ENCODE measurements at places on chromosomes 6 and 20. TPM values are rescaled to one million over a fixed set of nuclear protein-coding genes. Genes with fewer than 3 reads are reported as not detected.

C6orf15 gene
- polyA plus RNA-seq: 0.08 TPM

KIF3B gene
- polyA plus RNA-seq: 25.4 TPM

PSMF1 gene
- polyA plus RNA-seq: 58.5 TPM

VSX1 gene
- not detected for polyA plus RNA-seq

RAET1E gene
- polyA plus RNA-seq: 24.9 TPM

CLPSL2 gene
- not detected for polyA plus RNA-seq

DNA sequence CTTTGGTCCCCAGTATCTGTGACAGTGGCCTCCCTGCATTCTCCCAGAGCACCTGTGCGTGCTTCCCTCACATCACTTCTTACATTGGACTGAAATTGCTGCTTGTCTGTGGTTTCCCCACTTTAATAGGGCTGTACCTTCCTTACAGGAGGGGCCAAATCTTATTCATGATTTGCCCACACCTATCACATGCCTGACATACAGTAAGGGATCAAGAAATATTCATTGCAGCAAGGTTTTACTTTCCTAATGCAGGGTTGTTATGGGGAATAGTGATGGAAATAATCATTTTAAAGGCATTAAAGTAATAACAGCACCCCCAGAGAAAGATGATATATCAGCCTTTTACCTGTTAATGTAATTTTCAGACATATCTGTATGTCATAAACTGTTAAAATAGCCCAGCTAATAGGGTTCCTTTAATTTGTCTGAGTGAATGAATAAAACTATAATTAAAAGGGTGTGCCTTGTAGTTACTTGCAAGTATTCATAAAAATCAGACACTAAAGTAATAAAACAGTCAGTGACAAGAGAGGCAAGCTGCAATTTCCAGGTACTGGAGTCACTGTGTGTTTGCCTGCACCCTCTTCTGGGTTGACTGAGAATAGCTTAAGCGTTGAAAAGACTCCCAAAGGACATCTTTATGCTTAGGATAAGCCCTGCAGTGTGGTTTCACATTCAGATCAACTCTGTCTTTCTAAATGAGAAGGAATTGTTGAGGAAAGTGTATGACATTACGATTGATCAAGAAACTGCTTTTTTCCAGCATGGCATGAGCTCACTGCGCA is 182.7 kb downstream of the PHACTR1 start:
- DNase-seq: no peak

DNA sequence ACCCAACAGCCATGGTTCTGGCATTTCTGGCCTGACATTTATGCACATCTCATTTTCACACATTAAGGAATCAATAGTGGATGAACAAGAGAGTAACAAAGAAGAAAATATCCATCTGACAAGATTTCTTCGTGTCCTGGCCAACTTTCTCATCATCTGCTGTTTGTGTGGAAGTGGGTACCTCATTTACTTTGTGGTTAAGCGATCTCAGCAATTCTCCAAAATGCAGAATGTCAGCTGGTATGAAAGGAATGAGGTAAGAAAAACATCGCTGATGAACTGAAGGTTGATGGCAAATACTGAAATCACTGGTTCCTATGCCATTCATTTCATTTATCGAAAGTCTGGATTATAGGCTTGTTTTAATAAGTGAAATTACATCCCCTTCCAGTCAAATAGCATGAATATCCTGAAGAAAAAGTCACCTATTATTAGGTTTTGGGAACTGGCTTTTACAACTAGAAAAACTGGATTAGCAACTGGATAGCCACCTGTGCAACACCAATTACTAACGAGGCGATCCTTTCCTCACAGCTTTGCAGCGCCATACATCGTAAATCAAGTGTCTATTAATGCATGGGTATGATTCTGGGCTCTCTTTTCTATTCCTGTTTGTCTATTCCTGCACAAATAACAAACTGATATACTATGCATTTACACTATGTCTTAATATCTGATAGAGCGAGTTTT is 50.2 kb upstream of the NOP56 start:
- no peak for DNase-seq

DNA sequence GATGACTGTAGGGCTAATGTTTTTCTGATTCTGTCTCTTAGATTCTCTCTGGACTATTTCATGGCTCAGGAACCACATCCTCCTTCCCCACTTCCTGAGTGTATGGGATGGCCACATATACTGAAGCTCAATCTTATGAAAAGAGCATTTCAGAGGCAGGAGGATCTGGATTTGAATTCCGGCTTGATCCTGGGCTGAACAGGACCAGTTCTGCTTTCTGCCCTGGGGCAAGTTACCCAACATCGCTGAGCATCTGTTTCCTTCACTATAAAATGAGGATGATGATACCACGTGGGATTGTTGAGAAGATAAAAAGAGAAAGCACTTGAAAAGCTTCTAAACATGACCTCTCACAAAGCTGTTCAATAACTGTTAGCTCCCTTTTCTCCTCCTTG is 168.4 kb upstream of the TNFAIP3 start:
- no peak for DNase-seq

DNA sequence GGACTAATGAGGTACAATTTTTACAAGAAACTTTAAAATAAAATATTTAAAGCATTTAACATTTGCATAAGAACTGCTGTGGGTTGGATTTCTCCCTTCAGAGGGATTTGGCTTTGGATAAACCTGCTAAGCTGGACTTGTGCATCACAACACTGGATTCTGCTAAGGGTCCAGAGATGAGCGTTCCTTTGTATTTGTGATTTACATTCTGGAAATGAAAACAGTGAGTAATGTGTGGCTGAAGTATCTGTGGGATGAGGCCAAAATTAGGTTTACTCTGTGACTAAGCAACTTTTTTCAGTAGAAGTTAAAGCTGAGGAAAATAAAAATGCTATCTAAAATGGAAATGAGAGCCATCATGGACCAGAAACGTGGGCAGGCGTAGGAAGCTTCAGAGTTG is 494.3 kb downstream of the EPM2A start:
- DNase-seq: no peak

GRCh38 chr6:133891149-133891926 is 2.4 kb downstream of the TCF21 start:
- no peak for DNase-seq

DNA sequence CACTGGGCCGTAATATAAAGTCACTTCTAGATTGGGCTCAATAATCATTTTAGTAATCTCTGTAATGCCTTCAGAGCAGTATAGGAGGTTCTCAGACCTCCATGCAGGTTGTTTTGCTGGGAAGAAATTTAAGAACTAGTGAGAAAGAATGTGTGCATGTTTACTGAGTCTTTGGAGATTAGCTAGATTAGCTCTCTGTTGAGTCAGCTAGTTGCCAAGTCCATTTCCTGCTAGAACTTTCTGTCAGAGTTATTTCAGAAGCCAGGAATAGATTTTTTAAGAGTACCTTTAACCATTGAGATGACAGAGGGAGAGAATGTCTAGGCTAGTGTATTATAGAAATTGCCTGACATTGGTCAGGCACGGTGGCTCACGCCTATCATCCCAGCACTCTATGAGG is 33.3 kb downstream of the ORC3 start:
- no peak for DNase-seq

GRCh38 chr6:62740596-62740995 is 454.6 kb upstream of the KHDRBS2 start:
- DNase-seq: no peak

GRCh38 chr6:135144673-135145062 is 36.4 kb upstream of the MYB start:
- DNase-seq: no peak

DNA sequence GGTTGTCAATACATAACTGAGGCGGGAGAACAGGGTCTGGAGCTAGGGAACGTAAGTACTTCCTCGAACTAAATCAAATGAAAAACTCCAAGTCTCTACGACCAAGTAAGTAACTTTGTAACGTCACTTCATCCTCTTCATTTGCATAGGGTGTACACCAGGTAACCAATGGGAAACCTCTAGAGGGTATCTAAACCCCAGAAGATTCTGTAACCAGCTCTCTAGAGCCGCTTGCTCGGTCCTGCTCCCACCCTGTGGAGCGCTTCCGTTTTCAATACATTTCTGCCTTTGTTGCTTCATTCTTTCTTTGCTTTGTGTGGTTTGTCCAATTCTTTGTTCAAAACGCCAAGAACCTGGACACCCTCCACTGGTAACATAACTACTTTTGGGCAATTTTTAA is 133.5 kb upstream of the TMEM170B start:
- DNase-seq: no peak

- no peak for DNase-seq
Observed at GRCh38 chr6:39197922-39198500, 31.3 kb downstream of the KCNK5 start.

DNA sequence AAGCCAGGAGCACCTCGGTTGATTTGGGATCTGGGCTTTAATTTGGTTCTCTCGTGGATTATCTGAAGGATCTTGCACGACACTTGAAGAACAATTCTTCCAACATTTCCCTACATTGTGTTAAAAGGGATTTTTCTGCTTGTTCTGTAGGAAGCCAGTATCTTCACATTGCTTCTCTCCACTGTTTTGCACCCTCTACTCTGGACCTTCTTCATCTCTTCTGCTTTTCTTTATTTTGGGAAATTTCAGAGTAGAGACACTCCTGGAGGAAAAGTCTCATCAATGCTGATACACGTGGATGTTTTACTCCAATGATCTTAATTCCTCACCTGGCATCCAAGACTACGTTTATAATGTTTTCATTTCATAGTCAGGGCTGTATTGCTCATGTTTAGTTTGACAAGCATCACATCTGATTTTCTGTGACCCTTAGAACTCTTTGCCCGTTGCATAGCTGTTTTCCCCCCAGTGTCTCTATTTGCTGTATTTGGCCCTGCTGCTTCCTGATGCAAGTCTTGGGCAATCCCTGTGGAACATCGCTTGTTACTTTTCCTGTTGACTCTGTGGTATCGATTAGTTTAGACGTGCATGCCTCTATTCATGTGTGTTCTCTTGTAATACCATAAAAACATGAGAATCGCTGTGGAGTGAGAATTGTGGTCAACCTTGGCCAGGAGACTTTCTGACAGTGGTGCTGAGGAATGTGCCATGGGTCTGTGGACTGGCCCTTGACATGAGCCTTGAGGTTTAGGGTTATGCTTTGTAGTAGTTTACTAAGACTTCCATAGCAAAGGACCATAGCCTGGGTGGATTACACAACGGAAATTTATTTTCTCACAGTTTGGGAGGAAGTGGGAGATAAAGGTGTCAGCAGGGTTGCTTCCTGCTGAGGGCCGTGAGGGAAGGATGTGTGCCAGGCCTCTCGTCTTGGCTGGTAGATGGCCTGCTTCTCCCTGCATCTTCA is 12.5 kb downstream of the PLCB1 start:
- no peak for DNase-seq

- DNase-seq: no peak
Observed at GRCh38 chr6:154352898-154353585, 3.6 kb downstream of the IPCEF1 start.

- DNase-seq: no peak
Observed at GRCh38 chr6:33863723-33864440, 60.1 kb upstream of the MLN start.

DNA sequence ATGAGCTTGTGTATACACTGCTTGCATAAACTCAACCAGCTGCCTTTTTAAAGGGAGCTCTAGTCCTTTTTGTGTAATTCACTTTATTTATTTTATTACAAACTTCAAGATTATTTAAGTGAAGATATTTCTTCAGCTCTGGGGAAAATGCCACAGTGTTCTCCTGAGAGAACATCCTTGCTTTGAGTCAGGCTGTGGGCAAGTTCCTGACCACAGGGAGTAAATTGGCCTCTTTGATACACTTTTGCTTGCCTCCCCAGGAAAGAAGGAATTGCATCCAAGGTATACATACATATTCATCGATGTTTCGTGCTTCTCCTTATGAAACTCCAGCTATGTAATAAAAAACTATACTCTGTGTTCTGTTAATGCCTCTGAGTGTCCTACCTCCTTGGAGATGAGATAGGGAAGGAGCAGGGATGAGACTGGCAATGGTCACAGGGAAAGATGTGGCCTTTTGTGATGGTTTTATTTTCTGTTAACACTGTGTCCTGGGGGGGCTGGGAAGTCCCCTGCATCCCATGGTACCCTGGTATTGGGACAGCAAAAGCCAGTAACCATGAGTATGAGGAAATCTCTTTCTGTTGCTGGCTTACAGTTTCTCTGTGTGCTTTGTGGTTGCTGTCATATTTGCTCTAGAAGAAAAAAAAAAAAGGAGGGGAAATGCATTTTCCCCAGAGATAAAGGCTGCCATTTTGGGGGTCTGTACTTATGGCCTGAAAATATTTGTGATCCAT is 15.3 kb downstream of the TNFAIP3 start:
- DNase-seq: no peak

- DNase-seq: no peak
Observed at GRCh38 chr6:170187669-170188566, 103.0 kb downstream of the DLL1 start.

DNA sequence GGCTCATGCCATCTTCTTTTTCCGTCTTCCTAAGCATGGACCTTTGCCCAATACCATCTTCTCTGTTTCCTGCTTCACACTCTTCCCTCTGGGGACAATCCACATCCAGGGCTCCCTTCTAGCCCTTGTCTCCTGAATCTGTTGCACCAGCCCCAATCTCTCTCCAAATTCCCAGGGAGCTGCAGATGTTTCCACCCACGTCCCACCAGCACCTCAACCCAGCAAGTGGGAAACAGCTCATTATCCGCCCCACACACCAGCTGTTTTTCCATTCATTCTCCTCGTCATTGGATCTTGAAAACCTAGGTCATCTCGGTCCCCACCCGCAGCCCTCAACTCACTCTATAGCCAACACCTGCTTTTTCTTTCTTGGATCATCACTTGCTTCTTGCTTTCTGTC is 185.0 kb upstream of the CDYL start:
- DNase-seq: no peak

- DNase-seq: no peak
Observed at GRCh38 chr6:109260701-109261100, 121.6 kb downstream of the CD164 start.

- DNase-seq: no peak
Observed at GRCh38 chr20:41627001-41627495, 8.9 kb upstream of the CHD6 start.

DNA sequence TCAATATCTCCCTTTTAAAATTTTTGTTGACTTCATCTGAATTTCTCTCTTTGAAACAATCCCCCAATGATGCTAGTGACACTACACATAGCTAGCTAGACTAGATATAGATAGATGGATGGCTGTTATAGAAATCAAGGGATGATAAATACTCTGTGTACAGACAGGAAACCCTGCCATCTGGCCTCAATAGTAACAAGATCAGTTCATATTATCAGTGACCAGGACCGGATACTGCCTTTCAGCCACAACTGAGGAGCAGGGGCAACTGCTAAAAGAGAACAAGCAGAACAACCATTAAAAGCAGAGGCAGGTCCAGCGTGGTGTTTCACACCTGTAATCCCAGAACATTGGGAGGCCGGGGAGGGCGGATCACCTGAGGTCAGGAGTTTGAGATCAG is 118.3 kb upstream of the FAM184A start:
- no peak for DNase-seq

- no peak for DNase-seq
Observed at GRCh38 chr20:64164123-64164836, at the start of gene MYT1. TSS of gene MYT1 (plus strand) at chr20:64164452. CDS start at chr20:64198862, 34,410 bp downstream.

- DNase-seq: no peak
Observed at GRCh38 chr6:4347877-4348276, 212.5 kb upstream of the ECI2 start.

- DNase-seq: no peak
Observed at GRCh38 chr6:13484138-13484708, 3.2 kb downstream of the GFOD1 start.

- DNase-seq: no peak
Observed at GRCh38 chr6:82270881-82271635, 23.5 kb upstream of the IBTK start.

- no peak for DNase-seq
Observed at GRCh38 chr20:23074052-23074451, 12.1 kb downstream of the CD93 start.

All from keratinocyte (primary cell).